ENCODE measurements at places on chromosomes 11 and 22.

- DNase-seq = no peak
These were observed 69.2 kb downstream of the ISX start for GRCh38 chr22:35135165-35135564.

DNA sequence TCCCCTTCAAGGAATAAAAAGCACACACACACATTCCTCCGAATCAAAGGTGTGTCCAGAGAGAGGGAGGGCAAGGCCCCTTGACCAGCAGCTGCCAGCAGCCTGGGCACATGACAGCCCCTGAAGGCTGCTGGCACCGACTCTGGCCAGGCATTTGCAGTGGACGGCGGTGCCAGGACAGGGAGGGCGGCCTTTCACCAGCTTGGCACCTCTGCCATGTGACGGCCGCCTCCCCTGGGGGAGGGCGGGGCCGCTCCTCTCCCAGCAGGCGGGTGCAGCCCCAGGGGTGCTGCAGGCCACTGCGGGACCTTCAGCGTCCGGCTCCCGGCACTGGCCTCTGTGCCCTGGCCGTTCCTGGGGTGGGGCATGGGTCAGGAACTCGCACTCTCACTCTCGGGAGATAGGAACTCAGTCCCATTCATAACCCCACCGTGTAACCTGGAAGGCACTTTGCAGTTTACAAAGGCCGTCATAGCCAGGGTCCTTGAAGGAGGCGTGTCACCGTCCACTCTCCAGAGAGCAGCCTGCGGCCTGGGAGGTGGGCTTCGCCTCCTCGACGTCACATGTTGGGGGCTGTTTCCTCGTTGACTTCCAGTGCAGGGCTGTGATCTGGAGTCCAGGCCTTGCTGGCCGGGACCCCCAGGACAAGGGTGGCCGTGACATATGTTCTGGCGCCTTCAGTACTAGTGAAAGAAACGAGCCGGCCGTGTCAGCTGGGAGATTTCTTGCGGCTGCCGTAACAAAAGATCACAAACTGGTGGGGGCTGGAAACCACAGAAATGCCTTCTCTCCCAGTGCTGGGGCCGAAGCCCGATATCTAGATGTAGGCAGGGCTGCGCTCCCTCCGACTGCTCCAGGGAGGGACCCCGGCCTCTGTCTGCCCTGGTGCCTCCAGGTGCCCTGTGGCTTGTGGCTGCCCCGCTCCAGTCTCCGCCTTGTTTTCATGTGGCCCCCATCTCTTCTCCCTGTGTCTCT is 39.9 kb upstream of the SMIM38 start:
- no peak for DNase-seq

DNA sequence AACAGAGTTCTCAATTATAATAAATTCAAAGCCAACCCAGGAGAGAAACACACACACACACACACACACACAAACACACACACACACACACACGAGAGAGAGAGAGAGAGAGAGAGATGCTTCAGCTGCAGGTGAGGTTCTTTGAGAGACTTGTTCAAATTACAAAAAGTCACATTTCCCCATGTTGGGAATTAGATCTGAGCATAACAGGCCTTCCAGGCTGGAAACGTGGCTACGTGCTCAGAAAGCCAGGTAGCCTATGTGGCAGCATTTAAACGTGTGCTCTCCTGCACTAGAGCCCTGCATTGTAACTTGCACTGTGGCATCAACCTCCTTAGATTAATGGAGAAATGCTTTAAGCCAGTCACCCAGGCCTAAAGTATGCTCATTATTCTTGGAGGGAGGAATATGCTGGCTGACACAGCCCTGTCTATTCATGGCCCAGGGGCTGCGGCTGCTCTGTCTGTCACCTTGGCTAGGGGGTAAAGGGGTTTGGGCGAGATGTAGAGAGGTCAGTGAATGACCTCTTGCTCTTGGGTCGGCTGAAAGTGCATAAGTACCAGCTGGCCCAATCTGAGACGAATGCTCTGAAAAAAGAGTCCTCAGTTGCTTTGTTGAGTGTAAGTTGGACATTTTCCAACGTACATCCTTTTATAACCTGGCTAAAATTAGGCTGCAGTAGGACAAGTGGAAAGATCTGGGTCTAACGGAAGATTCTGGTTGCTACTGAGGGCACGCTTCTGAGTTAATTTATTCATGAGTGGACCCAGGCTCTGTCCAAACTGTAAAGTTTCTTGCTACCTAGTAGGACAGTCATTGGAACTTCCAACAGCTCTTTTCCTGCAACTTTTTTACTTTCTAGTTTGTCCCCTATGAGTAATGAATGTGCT is 171.1 kb upstream of the SEZ6L start:
- DNase-seq = no peak

DNA sequence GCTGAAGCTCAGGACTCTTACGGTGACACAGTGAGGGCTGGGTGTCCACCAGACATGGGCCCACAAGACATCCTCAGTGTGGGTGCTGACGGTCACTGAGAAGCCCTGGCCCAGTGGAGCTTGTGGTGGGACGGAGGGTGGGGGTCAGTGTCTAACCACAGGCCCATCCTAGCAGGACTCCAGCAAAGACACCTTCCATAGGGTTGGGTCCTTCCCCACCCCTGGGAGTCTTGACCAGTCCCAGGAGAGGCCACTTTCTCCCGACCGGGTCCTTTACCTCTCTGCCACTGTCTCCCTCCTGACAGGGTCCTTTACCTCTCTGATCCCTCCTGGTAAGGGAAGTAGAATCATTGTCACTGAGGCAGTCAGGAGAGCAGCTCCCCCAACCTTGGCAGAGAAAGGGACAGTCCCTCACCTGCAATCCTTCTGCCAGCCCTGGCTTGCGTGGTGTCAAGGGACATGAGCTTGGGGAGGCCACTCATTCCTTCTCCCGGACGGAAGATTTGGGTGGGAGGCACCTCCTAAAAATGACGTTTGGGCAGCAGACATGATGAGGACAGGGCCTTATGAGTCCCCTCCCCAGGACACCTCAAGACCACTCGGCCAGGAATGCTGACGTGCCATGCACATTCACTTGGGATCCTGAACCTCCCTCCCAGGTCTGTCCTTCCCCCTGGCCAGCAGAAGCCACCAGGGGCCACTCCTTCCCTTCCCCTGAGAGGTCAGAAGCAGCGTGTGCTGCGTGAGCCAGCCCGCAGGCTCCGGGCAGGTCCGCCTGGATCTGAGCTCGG is 91.5 kb upstream of the FGF3 start:
- no peak for DNase-seq

DNA sequence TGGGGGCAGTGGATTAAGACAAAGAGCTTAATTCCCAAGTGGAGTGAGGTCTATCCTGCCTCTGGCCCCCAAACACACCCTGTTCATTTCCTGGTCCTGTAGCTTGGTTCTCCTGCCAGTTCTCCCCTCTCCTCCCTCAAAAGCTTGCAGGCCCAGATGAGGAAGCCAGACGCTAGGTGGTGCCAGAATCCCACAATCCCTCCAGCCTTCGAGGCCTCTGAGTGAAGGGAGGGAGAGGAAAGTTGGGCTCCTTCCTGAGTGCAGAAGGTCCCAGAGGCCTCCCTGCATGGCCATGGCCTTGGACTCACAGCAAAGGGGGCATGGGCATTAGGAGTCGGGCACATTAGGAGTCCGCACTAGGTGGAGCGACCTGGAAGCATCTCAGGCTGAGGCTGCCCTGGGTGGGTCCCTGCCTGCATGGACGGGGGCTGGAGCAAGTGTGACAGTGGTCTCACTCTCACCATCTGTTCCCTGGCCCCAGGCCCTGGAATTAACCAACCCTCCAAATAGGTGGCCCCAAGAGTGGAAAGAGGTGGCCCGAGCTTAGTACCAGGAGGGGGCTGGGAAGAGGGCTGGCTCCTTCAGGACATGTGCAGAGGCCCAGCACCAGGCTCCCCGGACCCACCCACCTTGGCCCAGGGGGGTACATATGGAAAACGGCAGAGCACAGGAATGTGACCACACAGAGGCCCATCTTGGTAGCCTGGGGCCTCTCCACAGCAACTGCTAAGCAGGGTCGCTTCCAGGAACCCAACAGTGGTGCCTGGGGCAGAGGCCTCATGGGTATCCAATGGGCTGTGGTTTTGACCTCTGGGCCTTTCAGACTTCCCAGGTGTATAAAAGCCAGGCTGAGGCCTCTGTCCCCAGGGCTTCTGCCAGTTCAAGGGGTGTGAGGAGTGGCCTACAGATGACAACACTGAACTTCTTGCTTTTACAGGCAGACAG is 5.2 kb downstream of the FXYD2 start:
- no peak for DNase-seq

GRCh38 chr22:23243006-23243573 is 62.8 kb downstream of the BCR start:
- DNase-seq = no peak
